ENCODE measurements at places on chromosomes 3 and 15.

- DNase-seq = no peak
These were observed 141.2 kb upstream of the GADL1 start for GRCh38 chr3:31035681-31036080.

- no peak for DNase-seq
These were observed 116.8 kb downstream of the FBLN2 start for GRCh38 chr3:13665582-13666226.

DNA sequence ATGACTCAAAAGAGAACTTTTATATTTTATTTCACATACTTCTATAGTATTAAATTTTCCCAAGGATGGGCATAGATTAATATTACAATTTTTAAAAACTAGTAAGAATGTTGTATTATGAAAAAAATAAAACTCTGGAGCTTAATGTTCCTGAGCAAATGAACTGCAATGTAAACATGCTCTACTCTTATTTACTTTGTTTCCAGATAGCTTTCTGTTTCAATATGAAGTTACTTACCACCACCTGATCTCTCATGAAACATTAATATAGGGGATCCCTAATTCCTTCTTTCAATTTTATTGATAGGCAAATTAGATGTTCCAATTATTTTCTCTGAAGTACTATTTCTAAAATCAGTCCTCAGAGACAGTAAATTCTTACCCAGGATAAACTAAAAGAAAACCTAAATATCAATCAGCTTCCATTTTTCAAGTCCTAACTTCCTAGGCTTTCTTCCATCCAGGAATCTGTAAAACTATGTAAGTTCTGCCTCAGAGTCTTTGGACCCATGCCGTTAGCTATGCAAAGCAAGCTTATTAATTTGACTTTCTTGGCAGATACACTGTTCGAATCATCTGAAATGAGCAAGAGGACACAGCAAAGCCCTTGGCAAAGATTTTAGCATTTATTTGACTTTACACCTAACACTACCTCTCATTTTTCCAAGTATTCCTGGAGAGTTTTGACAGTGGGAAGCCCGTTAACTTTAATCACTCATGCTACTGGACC lies 93.2 kb downstream of the PLCH1 start:
- DNase-seq = no peak

DNA sequence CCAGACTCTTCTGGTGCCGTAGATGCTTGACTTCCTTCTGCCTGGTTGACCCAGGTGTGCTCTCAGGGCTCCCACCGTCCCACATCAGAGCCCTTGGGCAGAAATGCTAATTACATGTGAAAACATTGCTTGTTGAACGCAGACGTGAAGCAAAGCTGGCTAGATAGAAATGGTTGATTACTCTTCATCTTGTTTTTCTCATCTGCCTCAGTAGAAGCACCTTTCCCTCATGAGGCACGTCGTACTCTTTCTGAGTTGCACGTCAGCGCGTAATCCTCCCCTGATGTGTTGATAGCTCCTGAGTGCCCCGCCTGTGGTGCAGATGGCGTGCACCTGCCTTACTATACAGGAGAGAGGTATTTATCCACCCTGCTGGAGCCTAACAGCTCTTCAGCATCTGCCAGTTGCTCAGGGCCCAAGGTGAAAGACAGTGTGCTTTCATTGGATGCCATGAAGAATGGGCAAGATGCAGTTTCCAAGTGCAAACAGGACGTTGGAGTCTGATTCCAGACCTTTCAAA lies 18.1 kb downstream of the MAP6D1 start:
- DNase-seq = no peak

DNA sequence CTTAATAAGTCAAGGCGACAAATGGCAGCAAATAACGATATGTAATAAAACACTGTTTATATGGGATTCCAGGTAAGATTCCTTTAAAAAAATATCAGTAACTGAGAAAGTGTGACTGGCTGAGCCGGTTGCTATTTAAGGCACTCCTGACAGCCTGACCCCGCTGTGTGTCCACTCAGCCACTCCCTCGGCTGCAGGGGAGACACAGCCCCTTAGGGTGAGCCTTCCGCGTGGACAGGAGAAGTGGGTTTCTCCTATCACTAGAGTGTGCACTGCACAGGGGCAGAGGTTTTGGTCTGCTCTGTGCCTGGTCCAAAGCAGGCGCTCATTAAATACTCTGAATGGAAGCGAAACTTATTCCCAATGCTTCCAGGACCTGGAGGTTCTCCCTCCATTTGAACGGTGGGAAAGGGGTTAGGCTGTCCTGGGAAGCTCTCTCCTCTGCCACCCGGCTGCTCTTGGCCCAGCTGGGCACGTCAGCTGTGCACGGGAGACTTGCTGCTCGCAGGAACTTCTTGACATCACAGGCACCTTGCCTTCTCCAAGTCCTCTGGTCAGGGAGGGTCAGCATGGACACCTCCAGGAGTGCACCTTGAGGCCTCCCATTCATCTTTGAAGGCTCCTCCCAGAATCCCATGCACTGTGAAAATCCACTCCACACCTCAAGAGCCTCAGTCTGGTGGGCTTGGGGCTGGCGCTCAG lies 43.3 kb upstream of the SLCO2A1 start:
- DNase-seq = no peak

All from MV-4-11 (cell line).